Right hindlimb (tissue), 1 donor: ENCODE measurements at places on chromosomes 4 and X.
A peak's percentile ranks its signal among the peaks of the same experiment; 100 is the strongest.

GRCh38 chr4:27005501-27005900 lies 144.9 kb downstream of the STIM2 start:
- no peak for DNase-seq

DNA sequence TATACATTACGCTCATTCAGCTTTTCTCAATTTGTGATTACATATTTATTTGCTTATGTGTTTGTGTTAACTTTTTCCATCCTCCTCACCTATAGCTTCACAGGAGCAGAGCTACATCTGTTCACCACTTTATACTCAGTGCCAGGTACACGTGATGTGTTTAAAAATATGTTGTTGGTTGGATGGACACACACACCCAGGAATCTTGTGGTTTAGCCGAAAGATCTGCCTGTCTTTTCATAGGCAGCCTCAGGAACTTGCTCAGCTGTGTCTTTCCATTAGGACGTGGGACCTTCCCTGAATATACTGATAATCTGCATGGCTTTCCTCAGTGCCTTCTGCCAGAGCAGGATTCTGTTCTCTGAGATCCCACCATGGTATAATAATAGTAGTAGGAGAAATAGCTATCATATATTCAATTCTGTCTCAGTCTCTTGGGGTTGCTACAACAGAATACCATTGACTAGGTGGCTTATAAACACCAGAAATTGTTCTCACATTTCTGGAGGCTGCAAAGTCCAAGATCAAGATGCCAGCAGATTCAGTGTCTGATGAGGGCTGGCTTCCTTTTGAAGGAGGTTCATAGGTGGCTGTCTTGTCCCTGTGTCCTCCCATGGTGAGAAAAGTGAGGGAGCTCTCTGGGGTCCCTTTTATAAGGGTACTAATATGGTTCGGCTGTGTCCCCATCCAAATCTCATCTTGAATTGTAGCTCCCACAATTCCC lies 50.0 kb upstream of the SOD3 start:
- no peak for DNase-seq

GRCh38 chr4:68724922-68725321 lies 54.5 kb upstream of the UGT2B15 start:
- DNase-seq: no peak

- DNase-seq: no peak
Measured at GRCh38 chr4:119765951-119766350, 137.3 kb upstream of the PDE5A start.

- DNase-seq: no peak
Measured at GRCh38 chr4:109191216-109191615, 111.2 kb downstream of the COL25A1 start.

DNA sequence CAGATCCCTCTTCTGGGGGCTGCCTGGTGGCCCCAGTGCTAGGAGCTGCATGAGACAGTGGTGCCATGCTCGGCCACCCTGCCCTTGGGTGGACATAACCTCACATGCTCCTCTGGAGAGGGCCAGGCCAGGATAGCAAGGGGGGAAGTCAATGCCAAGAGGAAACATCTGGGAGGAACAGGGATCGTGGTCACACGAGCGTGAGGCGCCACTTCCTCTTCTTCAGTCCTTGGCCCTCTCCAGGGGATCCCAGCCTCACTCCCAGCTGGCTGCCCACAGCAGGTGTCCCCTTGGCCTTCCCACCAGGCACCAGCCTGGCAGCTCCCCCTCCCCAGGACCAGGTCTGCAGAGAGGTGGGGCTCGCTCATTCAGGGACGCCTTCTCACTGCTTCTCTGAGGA lies 28.6 kb downstream of the TBC1D14 start:
- DNase-seq: no peak

DNA sequence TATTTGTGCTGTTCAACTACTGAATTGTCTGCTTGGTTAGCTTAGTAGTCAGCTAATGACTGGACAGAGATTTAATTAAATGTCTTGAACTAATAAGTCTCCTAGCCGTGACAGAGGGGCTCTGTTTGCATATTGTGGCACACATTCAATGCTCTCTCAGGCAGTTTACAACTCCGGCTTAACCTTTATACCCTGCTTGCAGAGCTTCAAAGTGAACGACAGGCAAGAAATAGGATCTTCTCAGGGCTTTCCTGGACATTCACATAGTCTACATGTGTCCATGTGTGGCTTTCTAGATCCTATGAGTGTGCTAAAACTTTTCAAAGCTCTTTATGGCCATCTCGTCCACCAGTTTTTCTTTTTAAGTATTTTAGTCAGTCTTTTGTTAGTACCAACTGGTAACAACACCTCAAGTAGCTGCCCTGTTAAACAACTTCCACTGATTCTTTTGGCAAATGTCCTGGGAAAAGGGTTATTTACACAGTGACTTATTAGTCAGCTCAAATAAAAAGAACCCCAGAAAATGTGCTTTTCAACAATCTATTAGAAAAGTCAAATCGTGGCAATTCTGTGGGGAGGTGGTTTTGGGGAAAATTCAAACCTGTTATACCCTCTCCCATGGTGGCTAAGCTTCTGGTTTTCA lies 28.6 kb downstream of the OR13H1 start:
- DNase-seq: no peak

DNA sequence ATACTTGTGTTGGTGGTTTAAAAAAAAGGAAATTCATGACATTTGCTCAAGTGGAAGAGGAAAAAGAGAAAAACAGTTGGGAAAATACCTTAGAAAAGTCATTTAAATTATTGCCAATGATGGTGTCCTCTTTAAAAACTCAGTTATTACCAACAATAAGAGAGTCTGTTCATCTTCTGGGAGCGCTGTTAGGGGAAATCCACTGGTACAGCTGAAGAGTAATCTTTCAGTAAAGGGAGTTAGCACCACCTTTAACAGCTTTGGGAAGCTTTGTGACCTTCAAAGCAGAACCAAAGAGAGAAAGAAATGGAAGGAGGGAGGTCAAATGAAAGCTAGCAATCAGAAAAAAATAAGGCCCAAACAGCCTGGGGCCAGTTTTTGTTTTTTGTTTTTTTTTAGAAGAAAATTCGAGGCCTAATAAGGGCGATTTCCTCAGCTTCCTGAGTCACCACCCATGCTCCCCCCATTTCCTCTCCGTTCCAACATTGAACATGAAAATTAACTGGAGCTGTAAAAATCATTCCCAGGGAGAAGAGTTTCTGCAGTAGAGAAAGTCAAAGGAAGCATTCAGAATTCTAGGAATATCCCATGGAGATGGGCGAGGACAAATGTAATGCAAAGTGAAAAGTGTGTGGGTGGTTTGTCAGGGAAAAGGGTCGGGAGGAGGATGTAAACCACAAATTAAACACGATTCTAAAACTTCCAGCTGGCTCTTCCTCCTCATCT lies 115.1 kb downstream of the SH3KBP1 start:
- no peak for DNase-seq

DNA sequence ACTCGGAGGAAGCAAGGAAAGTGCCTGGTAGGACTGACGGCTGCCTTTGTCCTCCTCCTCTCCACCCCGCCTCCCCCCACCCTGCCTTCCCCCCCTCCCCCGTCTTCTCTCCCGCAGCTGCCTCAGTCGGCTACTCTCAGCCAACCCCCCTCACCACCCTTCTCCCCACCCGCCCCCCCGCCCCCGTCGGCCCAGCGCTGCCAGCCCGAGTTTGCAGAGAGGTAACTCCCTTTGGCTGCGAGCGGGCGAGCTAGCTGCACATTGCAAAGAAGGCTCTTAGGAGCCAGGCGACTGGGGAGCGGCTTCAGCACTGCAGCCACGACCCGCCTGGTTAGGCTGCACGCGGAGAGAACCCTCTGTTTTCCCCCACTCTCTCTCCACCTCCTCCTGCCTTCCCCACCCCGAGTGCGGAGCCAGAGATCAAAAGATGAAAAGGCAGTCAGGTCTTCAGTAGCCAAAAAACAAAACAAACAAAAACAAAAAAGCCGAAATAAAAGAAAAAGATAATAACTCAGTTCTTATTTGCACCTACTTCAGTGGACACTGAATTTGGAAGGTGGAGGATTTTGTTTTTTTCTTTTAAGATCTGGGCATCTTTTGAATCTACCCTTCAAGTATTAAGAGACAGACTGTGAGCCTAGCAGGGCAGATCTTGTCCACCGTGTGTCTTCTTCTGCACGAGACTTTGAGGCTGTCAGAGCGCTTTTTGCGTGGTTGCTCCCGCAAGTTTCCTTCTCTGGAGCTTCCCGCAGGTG lies 637 bp downstream of the AR start:
- peak; percentile 46 for DNase-seq
